ENCODE measurements at places on chromosomes 7 and 10.
A peak's percentile ranks its signal among the peaks of the same experiment; 100 is the strongest.

- no peak for DNase-seq
Measured at GRCh38 chr10:132107186-132107948, 41.6 kb downstream of the JAKMIP3 start.

GRCh38 chr7:48563334-48563733 is 361.0 kb upstream of the CDC14C start:
- DNase-seq, result no peak

GRCh38 chr7:70470746-70471145 is 661.2 kb upstream of the GALNT17 start:
- DNase-seq, result no peak

- no peak for DNase-seq
Measured at GRCh38 chr10:23099816-23100215, 4.4 kb downstream of the MSRB2 start.

DNA sequence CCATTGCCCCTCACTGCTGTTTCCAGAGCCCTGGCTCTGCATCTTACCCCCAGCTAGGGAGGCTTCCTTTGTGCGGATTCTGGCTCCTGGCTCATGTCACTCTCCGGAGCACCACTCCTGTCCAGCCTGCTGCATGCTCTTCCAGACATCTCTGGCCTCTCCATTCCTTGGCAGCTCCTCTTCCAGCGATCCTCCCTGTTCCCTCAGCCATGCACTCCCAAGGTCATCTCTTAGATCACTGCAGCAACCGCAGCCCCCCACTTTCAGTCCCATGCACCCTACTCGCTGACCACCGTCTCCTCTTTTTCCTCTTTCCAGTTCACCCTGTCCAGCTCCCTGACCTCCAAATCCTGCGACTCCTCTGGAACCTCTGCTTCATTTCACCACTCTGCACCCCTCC is 6.9 kb upstream of the SMARCD3 start:
- no peak for DNase-seq

GRCh38 chr7:148159331-148159730 is 431.2 kb upstream of the C7orf33 start:
- DNase-seq, result no peak

DNA sequence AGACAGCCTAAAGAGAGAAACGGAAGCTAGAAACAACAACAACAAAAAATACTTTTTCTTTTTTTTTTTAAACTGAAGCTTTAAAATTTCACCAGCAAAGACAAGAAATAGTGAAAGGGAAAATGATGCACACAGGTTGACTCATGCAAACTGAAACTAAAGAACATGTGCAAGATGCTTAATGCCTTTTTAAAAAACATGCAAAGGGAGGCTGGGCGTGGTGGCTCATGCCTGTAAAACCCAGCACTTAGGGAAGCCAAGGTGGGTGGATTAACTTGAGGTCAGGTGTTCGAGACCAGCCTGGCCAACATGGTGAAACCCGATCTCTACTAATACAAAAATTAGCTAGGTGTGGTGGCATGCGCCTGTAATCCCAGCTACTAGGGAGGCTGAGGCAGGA is 15.1 kb upstream of the CUBN start:
- DNase-seq, result peak; percentile 12

DNA sequence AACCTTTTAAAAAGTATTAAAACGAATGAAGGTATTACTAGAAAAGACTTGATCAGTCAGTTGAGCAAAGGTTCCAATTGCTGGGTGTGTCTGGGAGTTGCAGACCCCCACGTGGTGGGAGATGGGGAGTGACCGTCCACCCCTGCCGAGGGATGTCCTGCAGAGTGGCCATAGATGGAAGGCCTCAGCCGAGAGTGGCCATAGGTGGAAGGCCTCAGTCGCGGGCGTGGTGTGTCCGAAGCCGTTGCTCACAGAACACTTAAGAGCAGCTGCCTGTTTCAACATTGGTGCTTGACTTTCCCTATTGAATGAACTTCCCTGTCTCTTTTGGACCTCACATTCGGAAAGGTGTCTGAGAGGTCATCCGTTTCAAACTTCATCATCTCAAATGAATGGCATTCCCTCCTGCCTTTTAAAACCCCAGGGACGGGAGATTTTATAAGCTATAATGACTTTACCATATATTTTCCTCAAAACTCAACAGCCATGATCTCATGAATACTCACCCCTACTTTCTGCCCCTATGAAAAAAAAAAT is 69.4 kb downstream of the CAMK1D start:
- DNase-seq, result no peak

- no peak for DNase-seq
Measured at GRCh38 chr7:94056796-94057207, 52.6 kb upstream of the BET1 start.

- DNase-seq, result no peak
Measured at GRCh38 chr7:14377646-14378266, 388.3 kb upstream of the ETV1 start.

DNA sequence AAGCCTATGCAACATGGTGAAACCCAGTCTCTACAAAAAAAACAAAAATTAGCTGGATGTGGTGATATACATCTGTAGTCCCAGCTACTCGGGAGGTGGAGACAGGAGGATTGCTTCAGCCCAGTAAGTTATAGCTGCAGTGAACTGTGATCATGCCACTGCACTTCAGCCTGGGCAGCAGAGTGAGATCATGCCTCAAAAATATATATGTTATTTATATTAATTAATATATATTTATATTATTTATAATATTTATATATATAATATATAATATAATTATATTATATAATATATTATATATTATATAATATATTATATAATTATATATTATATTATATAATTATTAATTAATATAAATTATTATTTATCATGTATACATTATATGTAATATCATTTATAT is 1158.4 kb upstream of the AUTS2 start:
- DNase-seq, result no peak

GRCh38 chr7:20998309-20998708 is 211.6 kb upstream of the SP8 start:
- no peak for DNase-seq

GRCh38 chr7:155581107-155581830 is 34.9 kb upstream of the CNPY1 start:
- no peak for DNase-seq

DNA sequence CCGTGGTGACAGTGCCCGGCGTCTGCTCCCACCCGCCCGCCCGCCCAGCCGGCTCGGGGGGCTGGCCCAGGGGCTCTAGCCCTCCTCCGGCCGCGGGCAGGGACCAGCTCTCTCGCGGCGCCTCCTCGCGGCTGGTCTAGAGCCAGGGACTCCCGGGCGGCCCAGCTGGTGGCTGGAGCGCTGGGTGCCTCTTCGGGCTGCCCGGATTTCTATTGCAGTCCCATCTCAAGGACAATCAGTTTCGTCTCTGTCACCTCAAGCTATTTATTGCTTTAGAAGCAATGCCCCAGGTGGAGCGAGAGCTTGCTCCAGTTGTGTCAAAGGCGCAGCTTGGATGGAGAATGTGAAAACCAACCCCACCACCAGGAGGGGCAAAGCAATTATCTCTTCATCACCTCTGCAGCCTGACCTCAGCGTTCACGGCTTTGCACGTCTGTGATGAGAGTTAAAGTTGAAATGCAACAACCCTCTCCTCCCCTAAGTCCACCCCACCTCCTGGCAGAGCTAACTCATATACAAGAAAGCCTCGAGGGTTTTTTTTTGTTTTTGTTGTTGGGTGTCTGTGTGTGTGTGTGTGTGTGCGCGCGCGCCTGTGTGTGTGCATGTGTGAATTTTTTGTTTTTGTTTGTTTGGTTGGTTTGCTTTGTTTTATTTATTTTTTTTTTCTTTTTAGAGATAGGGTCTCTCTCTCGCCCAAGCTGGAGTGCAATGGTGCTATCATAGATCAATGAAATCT is at the start of gene ITGA8:
Gene ITGA8, minus strand, starts transcription at position 24 of the 736 bp plus-strand sequence. CDS start 151 bp downstream, outside the sequence.
- no peak for DNase-seq

DNA sequence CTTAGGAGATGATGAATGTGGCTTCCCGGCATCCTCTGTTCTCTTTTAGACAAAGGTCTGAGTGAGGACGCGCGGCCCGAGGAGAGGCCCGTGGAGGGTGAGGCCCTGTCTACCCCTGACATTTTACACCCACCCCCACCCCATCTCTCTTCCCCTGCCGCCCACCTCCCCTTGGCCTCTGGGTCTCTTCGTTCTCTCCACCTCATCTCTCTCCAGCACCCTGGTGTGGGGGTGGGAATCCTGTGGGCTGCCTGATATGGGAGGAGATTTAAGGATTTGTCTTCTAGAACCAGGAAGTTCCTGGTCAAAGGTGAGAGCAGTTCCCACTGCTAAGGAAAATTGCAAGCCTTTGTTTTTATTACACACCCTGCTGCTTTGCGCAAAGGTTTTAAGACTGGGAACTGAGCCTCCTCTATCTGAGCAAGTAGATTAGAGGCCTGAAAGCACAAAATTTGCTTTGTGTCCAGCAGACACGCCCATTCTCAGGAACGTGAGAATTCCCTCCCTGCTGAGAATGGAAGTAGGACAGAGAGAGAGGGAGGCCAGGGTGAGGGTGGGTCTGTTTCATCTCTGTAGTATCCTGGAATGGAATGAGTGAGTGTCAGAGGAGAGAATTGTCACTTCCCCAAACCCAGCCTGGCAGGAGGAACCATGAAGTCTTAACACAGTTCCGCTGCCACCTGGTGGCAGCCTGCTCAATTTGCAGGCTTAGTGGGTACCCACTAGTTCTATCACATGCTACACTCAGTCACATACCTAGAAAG is 91.2 kb downstream of the GTF2IRD1 start:
- no peak for DNase-seq

DNA sequence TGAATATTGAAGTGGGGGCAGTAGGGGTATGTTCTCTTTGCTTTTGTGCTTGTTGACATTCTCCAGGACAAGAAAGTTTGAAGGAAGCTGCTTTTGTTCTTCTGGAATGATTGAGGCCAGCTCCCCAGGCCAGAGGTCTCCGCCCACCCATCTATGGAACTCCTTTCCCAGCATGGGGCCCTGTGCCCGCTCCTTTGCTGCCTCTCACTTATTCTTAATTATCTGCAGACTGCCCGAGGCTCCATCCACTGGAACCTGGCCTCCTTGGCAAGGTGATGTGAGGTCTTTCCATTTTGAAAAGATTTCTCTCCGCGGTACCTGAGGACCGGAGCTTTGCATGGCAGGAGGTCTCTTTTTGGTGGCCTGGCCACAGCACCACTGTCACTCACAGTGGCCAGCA is 39.3 kb upstream of the MKI67 start:
- DNase-seq, result no peak

DNA sequence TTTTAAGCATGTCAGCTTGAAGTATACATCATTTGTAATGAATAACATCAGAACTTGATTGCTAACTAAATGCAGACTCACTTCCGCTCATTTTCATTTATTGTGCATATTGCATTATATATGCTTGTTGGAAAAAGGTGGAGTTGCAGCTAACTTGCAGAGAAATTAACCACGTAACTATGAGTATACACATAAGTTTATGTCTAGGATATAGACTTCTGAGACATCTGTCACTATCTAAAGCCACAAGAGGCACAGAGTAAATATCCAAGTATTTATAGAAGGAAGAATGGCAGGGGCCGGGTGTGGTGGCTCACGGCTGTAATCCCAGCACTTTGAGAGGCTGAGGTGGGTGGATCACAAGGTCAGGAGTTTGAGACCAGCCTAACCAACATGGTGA is 47.3 kb downstream of the TNPO3 start:
- DNase-seq, result no peak

DNA sequence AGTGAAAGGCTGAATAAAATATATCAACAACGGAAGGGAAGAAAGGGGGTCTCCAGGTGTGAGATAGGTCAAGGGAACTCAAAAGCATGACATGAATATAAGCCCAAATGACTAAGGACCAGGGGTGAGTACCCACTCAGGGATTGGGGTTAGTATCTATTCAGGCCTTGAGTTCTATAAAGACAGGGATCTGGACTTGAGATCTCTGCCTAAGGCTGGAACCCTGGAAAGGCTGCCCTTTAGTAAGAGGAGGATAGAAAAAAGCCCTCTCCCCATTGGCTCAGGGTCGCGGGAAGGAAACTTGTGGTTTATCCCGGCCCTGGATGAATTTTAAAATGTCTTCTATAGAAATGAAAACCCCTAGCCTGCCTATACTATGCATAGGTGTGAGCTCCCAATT is 2.4 kb upstream of the ITPRIP start:
- DNase-seq, result no peak

DNA sequence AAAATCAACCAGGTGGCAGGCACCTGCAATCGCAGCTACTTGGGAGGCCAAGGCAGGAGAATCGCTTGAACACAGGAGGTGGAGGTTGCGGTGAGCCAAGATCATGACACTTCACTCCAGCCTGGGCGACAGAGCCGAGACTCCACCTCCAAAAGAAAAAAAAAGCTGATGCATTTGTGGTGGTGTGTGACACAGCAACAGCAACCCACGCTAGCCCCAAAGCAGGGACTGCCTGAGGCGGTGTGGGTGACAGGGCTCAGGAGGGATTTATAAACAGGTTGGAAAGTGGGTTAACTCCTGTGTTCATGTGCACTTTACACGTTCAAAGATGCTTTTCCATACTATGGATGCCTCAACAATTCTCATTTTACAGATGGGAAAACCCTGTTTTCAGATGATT is 395.9 kb upstream of the PODXL start:
- DNase-seq, result no peak

GRCh38 chr7:77550586-77550985 is 13.5 kb downstream of the PTPN12 start:
- no peak for DNase-seq

GRCh38 chr10:96998329-96998888 is 166.3 kb downstream of the LCOR start:
- DNase-seq, result no peak

DNA sequence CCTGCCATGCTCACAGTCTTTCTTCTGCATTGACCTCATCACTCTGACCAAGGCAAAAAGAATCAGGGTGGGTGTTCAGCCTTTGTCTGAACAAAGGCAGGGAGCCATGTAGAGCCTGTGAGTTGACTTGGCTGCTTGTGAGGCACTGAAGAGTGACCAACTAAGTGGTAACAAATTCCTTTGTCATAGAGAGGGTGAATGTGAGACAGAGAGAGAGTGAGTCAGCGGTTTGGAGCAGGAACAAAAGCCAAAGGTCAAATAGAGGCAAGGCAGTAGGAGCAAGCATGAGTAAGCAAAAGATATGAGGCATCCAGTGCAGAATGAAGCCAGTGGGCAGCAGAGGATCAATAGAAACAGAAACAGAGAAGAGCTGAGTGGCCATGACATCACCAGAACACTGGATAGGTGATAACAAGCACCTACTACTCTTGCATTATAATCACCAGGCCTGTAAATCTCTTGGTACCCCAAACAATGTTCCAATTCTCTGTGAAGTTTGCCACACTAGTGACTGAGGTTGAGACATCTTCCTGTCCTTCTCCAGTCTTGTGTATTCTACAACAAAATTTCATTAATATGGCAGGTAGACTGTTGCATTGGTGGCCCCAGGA is 116.2 kb upstream of the LAMB4 start:
- DNase-seq, result no peak

- no peak for DNase-seq
Measured at GRCh38 chr10:12333380-12334185, 15.8 kb upstream of the CAMK1D start.
